ENCODE measurements at places on chromosomes 2 and 18. TPM values are rescaled to one million over a fixed set of nuclear protein-coding genes. Genes with fewer than 3 reads are reported as not detected.

- DNase-seq: peak; percentile 53
These were observed 3.2 kb downstream of the SP100 start for GRCh38 chr2:230419181-230419580.

GRCh38 chr2:233133239-233133638 lies 73.1 kb downstream of the INPP5D start:
- no peak for DNase-seq

DNA sequence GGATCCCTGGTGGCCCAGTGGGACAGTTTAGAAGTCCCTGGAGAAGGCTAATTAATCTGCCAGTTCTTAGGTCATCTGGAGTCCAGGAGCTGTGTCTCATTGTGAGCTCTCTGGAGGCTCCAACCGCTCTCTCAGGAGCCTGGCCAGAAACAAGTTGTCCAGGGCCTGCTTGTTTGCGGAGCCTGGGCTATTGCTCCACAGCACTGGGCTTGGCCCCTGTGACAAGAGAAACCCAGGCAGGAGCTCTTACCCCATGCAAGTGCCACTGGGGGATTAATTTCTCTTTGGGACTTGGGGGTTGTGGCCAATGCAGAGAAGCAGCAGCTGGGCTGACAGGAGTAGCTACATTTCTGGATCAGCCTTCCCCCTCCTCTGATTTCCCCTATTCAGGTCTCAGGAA lies 24.5 kb upstream of the TNP1 start:
- no peak for DNase-seq

DNA sequence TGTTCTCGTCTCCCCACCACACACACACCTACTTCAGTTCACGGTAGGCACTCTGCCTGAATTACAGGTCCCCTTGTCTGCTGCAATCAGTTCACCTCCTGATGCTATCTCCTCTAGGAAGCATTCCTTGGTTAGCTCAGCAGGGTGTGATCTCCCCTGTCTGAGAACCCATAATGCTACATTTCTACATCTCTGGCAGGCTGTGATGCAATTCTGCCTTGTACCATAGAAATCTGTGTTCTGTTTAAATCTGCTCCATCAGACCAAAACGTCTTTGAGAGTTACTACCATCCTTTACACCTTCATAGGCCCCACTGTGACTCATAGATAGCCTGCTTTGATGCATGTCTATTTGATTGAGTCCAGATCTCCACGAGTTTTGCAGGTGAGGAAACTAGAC lies 103.9 kb downstream of the TTC32 start:
- DNase-seq: no peak

- DNase-seq: no peak
These were observed 11.7 kb downstream of the SLC4A3 start for GRCh38 chr2:219638948-219639755.

The POTEI gene
- total RNA-seq: not detected

The ITGB1BP1 gene
- total RNA-seq: 121 TPM

The TMEM247 gene
- not detected for total RNA-seq

The FN1 gene
- 1.0 TPM for total RNA-seq

The DOK6 gene
- total RNA-seq: not detected

The CIDEA gene
- total RNA-seq: not detected
